ENCODE measurements at places on chromosomes 13 and 19.

DNA sequence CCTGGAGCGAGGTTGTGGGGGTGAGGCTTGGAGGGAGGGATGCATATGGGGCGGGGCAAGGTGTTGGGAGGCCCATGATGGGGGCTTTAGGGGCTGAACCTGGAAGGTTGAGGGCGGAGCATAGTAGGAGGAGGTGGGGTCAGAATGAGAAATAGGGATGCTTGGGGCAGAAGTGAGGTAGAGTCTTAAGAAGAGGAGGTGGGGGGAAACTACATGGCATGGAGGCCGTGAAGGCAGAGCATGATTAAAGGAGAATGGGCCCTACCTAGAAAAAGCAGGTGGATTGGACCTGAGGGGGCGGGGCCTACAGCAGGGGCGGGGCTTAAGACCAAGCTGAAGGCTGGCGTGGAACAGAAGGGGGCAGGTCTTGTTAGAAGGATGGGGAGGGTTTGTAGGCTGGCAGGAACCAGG lies 799 bp downstream of the NR1H2 start:
- DNase-seq, result no peak

DNA sequence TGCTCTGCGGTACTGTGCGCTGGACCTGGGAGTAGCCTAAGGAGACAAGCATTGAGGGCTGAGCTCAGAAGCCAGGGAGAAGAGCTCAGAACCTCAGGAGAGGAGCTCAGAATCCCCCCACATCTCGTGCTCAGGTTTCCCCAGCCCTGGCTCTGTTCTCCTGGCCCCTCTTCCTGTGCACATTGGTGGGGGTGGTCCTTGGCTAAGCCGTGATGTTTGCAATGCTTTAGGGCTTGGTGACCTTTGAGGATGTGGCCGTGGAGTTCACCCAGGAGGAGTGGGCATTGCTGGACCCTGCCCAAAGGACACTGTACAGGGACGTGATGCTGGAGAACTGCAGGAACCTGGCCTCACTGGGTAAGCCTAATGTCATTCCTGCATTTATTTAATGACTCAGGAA lies 6.6 kb downstream of the ZNF557 start:
- no peak for DNase-seq

GRCh38 chr19:51224163-51224641 lies 678 bp upstream of the CD33 start:
- DNase-seq, result no peak

- DNase-seq, result no peak
These were observed 35.4 kb downstream of the SLC10A2 start for GRCh38 chr13:103030776-103031175.

- no peak for DNase-seq
These were observed 8.3 kb upstream of the EPHX3 start for GRCh38 chr19:15240515-15240914.

DNA sequence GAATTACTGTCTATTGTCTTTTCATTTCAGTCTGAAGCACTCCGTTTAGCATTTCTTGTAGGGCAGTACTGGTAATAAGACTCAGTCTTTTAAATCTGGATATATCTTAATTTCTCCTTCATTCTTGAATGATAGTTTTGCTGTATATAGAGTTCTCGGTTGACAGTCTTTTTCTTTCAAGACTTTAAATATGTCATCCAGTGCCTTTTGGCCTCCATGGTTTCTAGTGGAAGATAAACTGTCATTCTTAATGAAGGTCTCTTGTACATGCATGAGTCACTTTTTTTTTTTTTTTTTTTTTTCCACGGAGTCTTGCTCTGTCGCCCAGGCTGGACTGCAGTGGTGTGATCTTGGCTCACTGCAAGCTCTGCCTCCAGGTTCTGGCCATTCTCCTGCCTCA lies 27.2 kb upstream of the ZDHHC20 start:
- DNase-seq, result no peak

DNA sequence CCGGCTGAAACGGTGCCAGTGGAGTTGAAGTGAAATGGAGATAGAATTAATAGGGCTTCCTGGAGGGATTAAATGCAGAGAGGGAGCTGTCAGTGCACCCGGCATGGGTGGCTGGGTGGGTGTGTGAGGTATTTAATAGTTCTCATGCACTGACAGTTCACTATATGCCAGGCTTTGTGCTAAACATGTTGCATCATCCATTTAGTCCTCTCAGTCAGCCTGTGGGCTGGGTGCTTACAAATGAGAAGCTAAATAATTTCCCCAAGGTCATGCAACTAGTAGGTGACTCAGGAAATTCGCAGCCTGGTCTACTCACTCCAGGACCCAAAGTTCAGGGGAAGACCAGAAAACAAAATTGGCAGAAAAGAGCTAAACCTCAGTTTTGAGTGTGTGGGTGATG lies 63.5 kb upstream of the SPATA13 start:
- DNase-seq, result no peak

DNA sequence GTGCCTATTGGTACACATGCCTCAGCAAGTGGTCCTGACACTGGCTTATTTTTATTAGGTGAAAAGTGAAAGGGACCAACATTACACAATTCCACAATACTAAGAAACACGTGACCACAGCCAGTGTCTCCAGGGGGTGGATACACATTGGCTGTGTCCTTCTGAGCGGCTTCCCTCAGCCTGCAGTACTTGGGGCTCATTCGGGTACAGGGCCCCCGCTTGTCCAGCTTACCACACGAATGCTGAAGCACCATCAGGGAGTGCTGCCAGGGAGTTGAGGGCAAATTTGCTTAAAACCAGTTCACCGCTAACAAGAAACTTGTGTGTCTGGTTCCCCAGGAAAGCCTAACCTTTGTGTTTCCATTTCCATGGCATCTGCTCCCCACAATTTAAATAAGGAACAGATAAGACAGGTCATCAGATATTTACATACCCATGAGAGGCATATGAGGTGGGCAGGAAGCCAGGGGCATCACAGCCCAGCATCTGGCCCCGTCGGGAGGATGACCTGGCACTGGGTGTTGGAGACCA lies 23.3 kb downstream of the PBX4 start:
- no peak for DNase-seq

GRCh38 chr19:42290523-42291434 lies 11.2 kb upstream of the PRR19 start:
- DNase-seq, result no peak

DNA sequence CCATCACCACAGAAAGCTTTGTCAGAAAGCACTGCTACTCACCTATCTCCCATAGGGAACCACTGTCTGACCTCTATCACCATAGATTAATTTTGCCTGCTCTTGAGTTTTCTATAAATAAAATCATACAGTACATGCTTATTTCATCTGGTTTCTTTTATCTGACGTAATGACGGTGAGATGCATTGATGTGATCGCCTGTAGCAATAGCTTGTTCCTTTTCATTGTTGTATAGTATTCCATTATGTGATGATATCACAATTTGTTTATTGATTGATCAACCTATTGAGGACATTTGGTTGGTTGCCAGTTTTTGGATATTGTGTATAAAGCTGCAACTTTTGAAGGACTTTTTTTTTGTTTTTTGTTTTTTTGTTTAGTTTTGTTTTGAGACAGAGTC lies 51.9 kb upstream of the ADGRE1 start:
- no peak for DNase-seq

GRCh38 chr19:6101991-6102390 lies 8.3 kb downstream of the RFX2 start:
- no peak for DNase-seq

GRCh38 chr13:32639502-32640105 lies 53.4 kb downstream of the PDS5B start:
- peak; percentile 25 for DNase-seq

- DNase-seq, result no peak
These were observed 40.4 kb downstream of the MLLT1 start for GRCh38 chr19:6239401-6239844.

- no peak for DNase-seq
These were observed 456.4 kb downstream of the FGF14 start for GRCh38 chr13:101945435-101945834.

DNA sequence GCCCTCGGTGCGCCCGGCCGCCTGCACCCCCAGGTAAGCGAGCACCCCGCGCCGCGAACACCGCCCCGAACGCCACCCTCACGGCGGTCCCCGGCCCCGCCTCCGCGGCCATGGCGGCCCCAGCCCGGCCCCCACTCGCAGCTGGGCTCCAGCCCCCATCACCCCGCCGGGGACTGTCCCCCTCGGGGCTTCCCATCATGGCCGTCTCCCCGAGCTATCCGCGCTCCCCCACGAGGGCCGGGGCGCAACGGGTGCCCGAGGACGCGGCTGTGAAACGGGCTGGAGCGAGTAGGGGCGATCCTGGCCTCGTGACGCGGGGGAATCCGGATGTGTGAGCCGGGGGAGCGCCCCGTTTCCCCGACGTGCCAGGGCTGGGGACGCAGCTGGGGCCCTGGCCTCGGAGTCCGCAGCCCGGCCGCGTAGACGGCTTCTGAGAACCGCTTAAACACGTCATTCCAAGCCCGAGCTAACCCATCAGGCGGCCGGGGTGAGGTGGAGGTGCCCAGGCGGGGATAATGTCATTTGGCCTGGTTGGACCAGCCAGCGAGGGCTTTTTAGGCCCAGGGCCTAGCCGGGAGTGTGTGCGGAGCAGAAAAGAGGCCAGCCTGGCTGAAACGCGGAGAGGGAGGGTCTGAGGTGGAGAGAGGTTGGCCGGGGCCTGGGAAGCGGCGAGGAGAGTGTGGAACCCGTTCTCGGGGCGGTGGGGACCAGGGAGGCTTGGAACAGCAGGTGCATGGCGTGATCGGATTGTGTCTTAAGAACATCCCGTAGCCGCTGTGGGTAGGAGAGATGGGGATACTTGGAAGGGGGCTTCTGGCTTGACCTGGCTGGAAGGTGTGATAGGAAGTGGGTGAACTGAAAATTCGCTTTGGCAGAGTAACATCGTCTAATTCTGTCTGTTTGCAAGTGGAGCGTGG lies 550 bp downstream of the CERS4 start:
- peak; percentile 62 for DNase-seq

DNA sequence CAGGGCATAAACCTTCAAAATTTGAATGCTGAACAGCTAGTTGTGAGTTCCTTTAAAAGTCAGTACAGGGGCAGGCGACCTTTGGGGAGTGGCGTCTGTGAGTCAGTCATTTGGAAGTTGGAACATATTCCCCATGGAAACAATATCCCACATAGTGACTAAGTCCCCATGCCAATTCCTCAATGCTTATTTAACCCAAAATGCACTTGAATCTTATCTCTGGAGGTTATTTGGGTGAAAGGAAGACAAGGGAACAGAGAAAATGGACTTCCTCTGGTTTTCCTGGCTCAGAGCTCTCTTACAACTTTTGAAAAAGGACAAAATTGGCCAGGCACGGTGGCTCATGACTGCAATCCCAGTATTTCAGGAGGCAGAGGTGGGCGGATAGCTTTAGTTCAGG lies 479.2 kb upstream of the NBEA start:
- DNase-seq, result no peak

- no peak for DNase-seq
These were observed 43.1 kb downstream of the PCCA start for GRCh38 chr13:100131863-100132574.

GRCh38 chr13:77732287-77732686 lies 34.8 kb downstream of the SLAIN1 start:
- DNase-seq, result no peak

DNA sequence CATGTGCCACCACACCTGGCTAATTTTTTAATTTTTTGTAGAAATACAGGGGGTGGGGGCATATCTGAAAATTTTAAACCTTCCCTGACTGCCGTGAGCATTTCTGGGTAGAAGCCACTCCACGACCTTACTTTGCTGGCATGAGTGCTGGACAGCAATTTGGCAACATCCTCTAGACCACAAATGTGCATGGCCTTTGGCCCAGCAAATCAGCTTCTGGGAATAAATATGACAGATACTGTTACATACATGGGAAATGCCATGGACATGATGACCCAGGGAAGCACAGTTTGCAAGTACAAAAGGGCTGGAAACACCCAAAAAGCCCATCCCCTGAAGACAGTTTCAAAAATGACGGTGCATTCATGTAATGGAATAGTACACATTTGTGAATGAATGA lies 3.2 kb upstream of the PVR start:
- no peak for DNase-seq

DNA sequence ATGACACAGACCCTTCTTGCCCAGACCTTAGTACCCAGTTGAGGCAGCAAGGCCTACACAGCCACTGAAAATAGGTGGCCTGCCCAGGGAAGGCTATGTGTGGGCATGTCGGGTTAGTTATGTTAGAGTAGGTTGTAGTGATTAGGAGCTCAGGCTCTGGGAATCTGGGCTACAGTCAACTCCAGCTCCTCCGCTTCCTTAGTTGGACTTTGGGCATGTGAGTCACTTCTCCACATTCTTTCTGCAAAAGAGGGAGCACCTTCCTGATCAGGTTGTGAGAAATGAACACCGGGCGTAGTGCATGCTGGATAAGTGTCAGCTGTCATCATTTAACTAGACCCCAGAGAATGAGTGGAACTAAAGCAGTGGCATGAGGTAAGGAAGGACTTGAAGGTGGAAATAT lies 64.8 kb downstream of the ARHGAP35 start:
- no peak for DNase-seq

- no peak for DNase-seq
These were observed 728.3 kb upstream of the SLC10A2 start for GRCh38 chr13:103794526-103794925.

DNA sequence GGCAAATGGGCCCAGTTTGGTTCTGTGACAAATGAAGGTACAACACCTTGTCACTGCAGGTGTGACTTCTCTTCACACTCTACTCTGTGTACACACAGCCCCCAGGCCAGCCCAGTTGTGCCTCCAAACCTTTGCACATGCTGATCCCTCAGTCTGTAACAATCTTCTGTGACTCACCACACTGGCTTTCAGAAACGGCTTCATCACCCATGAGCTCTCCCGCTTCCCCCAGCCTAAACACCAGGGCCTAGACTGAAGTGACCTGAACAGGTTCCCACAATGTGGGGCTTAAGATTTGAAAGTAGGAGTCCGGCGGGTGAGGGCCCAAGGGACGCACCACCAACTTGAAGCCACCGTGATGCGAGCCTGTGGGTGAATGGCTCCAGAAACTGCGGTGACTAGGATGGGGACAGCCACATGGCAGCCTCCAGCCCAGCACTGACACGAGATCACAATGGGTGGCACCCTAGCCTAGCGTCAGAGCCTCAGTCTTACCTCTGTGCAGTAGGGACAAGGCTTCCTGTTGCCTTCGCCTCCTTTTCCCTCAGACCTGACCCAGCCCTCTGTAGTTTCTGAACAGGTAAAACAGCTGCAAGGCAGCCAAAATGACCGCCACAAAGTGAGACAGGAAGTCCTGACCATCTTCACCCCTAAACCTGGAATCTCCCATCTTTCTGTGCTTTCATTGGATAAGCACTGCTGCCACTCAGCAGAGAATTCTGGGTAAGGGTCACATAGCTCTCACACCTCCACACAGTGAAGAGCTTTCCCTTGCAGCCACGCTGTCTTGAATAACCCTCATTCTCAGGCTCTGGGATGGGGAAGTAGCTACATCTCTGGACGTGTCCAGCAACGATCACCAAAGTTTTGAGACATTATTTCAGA lies 34.2 kb upstream of the ZNF599 start:
- DNase-seq, result no peak

DNA sequence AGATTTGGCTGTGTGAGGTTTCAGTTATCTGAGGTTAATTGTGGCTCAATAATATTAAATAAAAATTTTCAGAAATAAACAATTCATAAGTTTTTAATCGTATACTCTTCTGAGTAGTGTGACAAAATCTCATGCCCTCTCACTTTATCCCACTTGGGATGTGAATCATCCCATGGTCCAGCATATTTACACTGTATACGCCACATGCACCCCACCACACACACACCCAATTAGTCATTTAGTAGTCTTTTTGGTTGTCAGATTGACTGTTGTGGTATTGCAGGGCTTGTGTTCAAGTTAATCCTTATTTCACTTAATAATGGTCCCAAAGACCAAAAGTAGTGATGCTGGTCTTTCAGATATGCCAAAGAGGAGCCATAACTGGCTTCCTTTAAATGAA lies 66.4 kb upstream of the PCDH9 start:
- no peak for DNase-seq

GRCh38 chr19:45763691-45764294 lies 5.3 kb downstream of the SIX5 start:
- no peak for DNase-seq

All from stimulated activated CD8-positive, alpha-beta memory T cell treated with anti-CD3 and anti-CD28 coated beads, Interleukin-7, amount 100 ng/mL, for 1 hour (primary cell).